ENCODE measurements at places on chromosomes 5 and 9.
A peak's percentile ranks its signal among the peaks of the same experiment; 100 is the strongest.

- no peak for DNase-seq
These were observed 47.4 kb upstream of the OLFM1 start for GRCh38 chr9:135039916-135040645.

DNA sequence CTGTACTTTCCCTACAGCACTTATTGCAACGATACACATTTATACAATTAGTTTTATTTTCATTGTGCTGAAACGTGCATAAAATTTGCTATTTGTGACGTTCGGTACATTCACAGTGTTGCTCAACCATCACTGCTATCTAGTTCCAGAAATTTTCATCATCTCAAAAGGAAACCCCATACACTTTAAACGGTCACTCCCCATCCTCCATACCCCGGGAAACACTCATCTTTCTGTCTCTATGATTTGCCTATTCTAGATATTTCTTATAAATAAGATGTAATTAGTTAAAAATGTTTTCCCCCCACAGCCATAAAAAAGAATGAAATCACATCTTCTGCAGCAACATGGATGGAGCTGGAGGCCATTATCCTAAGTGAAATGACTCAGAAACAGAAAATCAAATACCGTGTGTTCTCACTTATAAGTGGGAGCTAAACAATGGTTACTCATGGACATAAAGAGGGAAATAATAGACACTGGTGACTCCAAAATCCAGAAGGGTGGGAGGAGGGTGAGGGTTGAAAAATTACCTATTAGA, 40.2 kb upstream of the TEX48 start:
- no peak for DNase-seq

- no peak for DNase-seq
These were observed 1.5 kb downstream of the SPDL1 start for GRCh38 chr5:169584998-169585451.

DNA sequence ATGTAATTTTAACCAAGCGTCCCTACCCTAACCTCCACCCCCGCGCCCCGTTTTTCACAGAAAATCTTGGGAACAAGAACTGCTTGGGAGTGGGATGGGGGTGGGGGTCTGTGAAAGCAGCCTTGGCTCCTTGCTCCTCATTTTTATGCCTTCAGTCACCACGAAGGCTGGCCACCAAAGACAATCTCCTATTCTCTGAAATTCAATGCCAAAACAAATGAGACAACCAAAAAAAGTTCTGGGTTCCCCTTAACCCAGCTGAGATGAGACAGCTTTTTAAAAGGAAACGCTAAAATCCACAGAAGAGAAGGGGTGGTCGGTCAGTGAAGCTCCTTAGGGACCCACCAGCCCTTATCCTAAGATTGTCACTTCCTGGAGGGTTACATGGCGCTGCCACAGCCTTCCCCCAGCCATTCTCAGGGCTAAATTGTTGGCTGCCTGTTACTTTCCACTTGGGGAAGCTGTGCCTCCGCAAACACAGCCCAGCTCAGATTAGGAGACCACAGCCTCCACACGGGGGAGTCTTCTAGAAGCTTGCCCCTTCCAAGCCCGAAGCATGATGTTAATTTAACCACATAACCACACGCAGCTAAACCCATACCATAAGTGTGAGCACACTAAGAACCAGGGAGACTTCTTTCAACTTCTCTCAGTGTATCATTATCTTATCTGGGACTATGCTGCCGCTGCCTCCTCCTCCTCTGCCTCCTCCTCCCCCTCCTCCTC, 136.3 kb downstream of the FOXD1 start:
- peak; percentile 30 for DNase-seq

GRCh38 chr5:174612686-174613085, 111.7 kb upstream of the MSX2 start:
- DNase-seq: no peak

DNA sequence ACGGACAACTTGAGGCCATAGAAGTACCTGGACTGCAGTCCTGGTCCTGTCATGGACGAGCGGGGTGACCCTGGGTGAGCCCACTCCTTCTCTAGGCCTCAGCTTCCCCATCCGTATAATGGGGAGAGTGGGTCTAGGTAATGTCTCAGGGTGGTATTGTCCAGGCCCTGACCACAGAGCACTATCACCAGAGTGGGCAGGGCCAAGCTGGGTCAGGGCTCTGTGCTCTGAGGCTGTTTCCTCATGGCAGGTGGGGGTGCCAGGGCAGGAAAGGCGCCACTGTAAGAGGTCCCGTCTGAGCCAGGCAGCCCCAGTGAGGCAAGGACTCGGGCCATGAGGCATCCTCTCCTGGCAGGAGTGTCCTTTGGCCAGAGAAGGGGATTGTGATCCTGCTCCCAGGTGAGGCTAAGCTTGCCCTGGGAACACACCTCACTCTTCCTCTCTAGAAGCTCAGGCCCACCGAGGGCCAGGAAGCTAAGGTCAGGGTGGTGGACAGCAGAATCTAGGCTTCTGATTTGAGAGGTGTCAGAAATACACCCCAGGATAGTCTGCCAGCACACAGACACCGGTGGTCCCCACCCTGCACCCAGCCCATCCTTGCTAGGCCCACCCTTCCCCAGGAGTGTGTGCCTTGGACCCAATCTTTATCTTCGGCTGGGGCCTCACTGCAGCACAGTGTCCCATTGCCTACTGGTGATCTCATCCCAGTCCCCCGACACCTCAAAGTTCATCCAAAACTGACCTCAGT, 1.5 kb upstream of the MYOZ3 start:
- no peak for DNase-seq

GRCh38 chr5:141351591-141351990, 1.7 kb downstream of the PCDHGB1 start:
- DNase-seq: no peak

- DNase-seq: peak; percentile 28
These were observed 62.7 kb downstream of the ST8SIA4 start for GRCh38 chr5:100840370-100840769.

GRCh38 chr9:90974643-90975245, 173.1 kb downstream of the SYK start:
- no peak for DNase-seq

DNA sequence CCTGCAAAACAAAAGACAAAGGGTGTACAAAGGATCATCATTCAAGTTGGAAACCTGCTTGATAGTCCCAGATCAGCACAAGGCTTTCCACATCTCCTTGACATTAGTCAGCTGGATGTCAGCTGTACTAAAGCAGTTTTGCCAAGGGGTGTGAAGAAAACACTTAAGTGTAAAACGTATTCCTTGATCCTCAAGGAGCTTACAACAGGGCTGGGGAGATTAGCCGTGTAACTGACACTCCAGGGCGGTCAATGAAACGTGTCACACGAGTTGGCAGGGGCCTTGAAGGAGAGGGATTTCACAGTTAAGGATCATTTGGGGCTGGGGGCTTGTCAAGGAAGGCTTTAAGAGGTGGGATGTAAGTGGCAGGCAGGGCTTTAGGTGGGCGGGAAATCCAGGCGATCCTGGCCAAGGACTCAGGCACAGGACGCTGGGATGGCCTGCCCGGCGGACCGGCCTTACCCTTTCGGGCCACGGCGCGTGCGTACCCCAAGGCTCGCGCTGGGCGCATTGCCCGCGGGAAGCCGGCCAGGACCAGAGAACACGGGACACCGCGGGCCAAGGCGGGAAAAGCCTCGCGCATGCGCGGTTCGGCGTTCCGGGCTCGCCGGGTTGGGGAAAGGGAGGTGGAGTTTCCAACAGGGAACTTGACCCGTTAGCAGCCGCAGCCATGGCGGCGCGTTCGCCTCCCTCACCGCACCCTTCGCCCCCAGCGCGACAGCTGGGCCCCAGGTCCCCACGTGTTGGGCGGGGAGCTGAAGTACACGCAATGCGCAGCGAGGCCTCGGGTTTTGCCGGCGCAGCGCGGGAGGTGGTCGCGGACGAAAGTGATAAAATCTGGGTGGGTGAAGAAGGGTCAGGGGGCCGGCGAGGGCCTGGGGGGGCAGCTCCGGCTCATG, at the start of gene CNTLN:
CNTLN (plus strand) TSS at position 645 of the 899 bp plus-strand sequence; CDS start at position 671, 26 bp downstream.
- DNase-seq: peak; percentile 58

- DNase-seq: no peak
These were observed 31.2 kb upstream of the NDUFB6 start for GRCh38 chr9:32603914-32604852.

GRCh38 chr9:95887926-95888497, 12.5 kb downstream of the ERCC6L2 start:
- no peak for DNase-seq

DNA sequence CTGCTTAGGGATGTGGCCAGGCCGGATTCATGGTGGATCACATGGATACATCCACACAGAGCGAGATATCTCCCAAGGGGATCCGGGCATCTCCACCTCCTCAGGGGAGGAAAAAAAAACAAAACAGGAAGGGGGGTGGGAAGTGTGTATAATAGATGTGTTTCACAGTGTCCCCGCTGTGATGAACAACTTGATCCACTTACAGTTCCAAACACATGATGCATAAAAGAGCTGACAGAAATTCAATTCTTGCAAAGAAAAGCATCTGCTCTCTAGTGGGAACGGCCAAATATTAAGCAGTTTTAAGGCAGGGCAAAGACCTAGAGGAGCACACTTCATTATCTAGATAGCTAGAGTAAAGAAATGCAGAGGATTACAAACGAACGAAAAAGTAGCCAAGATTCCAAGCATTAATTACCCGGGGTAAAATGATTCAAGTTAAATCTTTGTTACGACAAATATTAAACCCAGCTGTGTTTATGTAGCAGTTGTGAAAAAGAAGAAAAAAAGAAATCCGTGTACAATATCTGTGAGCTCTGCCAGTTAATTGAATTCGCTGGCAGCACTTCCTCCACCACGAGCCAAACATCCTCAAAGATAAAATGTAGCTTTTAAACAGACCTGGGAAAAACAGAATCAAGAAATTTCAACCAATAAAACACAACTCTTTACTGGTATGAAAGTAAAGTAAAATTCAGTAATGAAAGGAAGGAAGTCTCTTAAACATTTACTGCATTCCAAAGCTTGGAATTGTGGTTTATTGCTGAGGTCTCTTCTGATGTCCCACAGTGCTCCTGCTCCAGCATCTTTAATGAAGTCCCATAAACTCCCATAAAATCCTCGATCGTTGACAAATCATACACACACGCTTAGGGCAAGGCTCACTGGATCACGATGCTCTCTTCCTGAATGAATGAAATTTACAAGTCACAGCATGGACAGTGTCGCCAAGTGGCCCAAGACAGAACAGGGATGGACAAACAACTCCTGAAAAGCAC, 213.0 kb downstream of the CRB2 start:
- DNase-seq: no peak

DNA sequence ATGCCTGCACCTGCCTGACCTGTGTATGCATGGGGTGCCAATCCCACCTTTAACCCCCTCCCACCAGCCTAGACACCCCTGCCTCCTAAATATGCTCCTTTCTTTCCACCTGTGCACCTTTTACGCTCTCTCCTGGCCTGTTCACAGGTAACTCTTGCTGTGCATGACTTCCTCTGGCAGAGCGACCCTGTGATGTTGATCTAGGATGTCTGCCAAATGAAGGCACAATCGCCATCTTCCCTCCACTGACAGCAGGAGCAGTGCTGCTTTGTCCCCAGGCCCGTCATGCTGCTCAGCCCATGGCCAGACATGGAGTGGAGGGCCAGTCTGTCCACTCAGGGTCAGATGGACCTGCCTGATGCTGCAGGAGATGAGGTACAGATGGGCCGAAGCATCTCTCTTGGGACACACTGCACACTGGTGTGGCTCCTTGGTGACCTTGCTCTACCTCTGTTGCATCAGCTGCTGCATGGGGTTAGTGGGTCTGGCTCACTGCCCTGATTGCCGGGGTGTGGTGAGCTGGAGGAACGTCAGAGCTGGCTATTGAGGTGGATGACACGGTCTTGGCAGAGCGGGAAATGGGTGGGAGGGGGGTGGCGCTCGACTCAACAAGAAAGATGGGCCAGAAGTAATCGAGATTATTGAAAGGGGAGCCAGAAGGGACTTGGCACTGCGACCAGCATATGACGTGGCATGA, 101.7 kb upstream of the PITX1 start:
- no peak for DNase-seq

- DNase-seq: no peak
These were observed 47.1 kb downstream of the SH3PXD2B start for GRCh38 chr5:172407241-172407691.

DNA sequence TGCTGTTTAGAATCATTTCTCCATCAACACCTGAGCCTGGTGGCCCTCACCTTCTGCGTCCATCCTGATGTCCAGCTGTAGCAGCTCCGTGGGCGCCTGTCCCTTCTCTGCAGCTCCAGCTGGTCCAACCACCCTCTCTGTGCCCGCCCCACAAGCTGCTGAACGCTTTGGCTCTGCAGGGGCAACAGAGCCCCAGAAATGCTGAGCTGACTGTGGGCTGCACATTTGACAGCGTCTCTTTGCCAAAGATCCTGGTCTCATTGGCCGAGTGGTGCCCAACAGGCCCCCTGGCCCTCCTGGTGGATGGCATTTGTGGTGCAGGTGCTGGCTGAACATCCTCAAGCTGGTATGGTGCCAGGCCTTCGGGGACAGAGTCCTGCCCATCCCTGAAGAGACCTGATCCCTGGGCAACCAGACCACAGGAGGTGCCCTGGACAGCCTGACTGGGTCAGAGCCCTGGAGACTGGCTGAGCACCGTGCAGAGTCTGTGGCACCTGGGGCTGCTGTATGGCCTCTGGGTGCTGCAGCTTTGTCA, 25.3 kb upstream of the CEP72 start:
- no peak for DNase-seq

- peak; percentile 6 for DNase-seq
These were observed 84.7 kb downstream of the CMYA5 start for GRCh38 chr5:79774171-79774854.

GRCh38 chr9:110255463-110256379, 586 bp downstream of the TXN start:
- peak; percentile 68 for DNase-seq

GRCh38 chr5:79130781-79131180, 19.2 kb downstream of the BHMT start:
- DNase-seq: no peak

- DNase-seq: no peak
These were observed 33.0 kb downstream of the SSBP2 start for GRCh38 chr5:81717860-81718259.

DNA sequence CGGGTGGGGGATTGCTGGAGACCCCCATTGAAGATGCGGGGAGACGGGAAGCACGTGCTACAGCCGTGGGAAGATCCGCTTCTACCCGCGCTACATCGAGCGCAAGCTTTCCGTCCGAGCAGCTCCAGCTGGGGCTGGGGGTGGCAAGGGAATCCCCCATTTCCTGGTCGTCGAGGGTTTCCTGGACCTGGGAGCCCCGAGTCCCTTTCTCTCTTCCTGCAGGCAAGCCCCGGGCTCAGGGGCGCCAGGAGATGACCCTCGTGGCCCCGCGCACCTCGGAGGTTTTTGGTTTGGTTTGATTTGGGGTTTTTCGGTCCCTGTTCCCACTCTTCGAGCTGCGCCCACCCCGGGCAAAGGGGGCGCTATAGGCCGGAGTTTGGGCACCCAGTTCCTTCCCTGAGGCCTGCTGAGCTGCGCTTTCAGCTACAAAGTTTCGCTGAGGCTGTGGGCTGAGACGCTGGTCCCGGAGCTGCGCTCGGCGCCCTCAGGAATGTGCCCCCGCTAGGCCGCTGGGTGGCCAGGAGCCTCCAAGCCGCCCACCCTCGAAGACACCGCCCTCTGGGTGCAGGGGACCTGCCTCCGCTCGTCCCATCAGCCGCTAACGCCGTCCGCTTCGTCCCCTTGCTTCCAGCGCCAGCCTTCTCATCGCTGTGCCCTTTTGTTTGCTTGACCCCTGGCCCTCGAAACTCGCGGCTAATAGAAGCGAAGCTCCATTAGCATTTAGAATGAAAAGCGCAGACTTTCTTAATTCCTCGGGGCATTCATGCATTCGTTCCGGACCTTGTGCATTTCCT, 2.9 kb downstream of the NR4A3 start:
- peak; percentile 85 for DNase-seq
